ENCODE measurements at places on chromosomes 6 and 20.

DNA sequence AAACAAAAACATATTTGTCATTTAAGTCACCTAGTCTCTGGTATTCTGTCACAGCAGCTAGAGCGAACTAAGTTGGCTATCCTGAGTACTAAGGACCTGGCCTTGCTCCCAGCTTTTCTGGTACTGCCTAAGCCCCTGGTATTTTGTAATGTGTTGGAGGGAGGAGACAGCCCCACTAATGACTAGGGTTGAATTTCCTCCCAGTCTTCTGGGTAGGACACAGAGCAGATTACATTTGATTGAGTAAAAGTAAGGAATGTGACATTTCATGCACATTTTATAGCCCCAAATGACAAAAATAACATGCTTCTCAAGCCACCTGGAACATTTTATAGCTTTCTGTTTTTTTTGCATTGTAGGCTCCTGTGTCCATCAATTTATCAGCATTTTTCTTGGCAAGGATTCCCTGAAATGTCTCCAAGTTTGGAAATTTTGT is 47.9 kb upstream of the DDR1 start:
- DNase-seq: no peak

DNA sequence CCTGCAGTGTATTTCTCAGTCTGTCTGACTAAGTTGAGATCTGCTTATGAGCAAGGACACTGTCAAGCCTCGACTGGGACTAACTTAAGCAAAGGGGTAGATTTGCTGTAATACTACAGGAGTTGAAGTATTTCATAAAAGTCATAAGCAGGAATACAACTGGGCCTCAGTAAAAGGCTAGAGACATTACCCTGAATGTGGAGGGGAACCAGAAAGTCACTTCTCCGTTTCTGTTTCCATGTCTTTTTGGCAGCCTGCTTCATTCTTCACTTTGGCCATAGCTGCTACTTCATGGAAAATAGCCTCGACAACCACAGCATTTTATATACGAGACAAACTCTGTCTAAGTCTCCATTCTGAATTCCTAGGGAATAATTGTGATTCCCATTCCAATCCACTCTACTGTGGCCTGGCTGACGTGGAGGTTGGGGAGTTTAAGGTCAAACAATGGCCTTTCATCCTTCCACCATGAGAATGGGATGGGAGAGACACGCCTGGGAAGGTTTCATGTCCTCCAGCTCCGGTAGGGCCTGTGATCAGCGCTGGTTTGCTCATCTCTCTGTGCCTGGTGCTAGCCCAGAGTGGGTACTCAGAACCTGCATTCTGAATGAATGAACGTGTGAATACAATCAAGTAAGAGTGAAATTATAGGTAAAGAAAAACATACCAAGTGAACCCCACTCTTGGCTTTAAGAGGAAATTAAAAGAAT is 37.1 kb upstream of the DUSP22 start:
- no peak for DNase-seq

DNA sequence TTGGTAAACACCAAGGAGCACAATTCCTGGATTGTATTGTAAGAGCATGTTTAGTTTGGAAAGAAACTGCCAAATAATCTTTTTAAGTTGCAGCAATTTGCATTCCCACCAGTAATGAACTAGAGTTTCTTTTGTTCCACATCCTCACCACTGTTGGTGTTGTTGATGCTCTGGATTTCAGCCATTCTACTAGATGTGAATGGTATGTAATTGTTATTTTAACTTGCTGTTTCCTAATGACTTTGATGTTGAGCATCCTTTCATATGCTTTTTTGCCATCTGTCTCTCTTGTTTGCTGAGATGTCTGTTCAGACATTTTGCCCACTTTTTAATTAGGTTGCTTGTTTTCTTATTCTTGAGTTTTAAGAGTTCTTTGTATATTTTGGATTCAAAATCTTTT is 1654.1 kb downstream of the GRIK2 start:
- no peak for DNase-seq

GRCh38 chr20:11159728-11160127 is 485.9 kb upstream of the JAG1 start:
- no peak for DNase-seq

DNA sequence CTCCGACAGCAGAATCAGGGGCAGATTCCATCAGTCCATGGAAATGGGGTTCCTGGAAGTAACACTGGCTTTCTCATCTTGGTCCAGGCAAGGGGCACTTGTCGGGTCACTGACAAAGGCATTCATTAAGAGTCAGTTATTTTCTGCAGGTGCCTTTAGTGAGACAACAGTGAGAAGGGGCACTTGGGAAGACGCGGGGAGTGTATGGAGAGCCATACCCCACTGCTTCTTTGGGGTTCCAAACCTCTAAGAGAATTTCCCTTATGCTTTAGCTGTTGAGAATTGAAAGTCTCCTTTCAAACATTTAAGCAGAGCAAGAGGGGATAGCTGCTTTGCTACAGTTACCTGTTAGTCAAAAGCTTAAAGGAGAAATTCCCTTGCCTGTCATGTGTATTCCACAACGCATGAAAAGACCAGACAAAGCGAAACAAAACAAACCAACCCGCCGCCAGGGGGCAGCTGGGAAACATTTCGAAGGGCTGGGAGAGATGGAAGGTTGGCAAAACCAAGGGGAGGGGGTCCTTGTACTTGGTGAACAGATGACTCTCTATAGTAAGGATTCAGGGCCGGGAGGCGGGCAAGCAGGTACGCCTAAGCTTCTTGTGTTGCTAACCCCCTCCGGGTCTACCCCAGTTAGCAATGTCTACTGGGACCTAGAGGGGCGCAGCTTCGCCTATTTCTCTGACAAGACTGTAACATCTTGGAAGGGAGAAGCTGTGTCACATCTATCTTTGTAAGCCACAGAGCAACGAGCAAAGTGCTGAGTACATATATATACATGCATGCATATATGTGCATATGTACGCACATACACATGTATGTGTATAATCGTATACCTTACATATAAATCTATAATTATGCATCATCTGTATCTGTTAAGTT is 474.9 kb upstream of the AGPAT4 start:
- peak; percentile 11 for DNase-seq

DNA sequence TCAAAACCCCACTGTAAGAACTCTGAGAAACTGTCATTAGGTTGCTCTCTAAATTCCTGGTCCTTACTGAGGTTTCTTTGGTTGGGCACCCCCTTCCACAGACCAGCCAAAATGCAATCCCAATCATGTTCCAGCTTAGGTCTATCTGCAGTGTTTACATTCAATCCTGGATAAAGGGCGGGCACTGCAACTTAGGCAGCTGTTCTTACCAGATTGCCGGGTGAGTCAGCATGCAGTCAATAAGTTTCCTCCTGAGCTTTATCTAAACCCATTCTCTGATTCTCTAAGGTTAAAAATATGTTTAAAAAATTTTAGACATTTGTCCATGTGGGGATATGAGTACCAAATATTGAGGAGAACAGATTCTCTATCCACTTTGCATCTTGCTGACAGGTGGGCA is 197.8 kb downstream of the HAO1 start:
- no peak for DNase-seq

DNA sequence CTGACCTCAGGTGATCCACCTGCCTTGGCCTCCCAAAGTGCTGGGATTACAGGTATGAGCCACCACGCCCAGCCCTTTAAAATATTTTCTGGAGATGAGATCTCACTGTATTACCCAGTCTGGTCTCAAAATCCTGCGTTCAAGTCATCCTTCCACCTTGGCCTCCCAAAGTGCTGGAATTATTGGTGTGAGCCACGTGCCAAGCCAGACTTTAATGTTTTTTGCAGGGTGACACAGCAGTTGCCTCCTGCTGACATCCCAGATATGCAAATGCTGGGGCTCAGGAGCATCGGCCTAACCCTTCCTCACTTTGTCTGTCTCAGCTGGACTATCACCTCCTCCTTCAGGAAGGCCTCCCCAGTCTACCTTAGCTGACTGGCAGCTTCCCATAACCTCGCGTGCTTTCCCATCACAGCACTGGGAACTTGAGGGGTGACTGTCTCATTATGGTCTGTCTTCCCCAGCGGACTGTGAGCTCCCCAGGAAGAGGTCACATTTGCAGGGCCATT is 14.3 kb upstream of the ID1 start:
- DNase-seq: no peak

DNA sequence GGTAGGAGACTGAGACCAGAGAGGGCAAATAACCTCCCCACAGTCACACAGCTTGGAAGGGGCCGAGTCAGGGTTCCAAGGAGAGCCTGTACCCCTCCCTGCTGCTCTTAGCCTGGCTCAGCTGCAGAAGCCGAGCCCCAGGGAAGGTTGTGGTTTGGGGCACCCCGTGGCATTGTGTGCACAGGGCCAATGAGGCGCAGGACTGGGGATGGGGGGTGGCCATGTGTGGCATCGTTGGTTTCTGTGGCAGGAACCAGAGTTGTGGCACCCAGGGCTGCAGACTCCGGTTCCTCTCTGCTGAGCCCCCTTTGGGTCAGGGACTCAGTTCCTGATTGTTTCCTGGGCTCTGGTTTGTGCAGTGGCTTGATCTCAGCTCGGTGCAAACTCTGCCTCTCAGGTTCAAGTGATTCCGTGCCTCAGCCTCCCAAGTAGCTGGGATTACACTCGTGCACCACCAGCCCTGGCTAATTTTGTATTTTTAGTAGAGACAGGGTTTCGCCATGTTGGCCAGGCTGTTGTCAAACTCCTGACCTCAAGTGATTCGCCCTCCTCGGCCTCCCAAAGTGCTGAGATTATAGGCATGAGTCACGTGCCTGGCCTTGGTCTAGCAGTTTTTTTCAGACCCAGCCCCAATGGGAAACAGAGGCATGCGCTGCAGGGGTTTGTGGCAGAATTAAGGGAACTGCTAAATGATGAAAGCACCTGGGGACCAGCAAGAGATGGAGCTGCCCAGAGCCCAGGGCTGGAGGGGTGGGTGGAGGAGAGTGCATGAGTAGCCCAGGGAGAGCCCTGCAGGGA is 221.0 kb upstream of the SULF2 start:
- no peak for DNase-seq

DNA sequence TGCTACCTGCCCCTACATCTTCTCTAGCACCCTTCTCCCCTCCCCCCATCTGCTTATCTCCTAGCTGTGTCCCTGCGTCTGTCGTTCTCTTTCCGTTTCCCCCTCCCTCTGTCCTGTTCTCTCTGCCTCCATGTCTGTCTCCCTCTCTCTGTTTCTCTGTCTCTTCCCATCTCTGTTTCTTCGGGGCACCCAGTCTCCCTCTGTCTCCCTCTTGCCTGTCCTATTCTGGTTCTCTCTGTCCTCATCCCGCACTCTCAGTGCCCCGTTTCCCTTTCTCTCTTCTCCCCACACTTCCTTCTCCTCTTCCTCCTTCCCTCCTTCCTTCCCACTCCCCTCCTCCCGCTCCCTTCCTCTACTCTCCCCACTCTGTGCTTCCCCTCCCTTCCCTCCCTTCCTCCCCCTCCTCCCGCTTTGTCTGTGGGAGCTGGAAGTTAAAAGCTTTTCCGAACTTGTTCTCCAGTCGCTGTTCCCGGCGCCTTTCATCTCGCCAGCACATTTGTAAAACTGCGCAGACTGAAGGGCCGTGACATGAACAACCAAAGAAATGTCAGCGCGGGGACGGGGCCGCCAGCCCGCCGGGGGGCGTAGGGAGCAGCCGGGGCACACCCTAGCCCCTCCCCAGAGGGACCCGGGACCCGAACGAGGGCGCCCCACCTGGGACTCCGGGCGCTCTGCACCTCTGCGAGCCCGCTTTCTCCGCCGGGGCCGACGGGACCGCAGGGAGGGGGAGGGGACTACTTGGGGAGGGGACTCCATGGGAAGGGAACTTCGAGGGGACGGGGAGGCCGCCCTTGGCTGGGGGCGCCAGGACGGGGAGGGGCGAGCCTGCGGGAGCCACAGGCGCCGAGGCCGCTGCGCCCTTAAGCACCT is 4.0 kb upstream of the CDH22 start:
- DNase-seq: no peak

DNA sequence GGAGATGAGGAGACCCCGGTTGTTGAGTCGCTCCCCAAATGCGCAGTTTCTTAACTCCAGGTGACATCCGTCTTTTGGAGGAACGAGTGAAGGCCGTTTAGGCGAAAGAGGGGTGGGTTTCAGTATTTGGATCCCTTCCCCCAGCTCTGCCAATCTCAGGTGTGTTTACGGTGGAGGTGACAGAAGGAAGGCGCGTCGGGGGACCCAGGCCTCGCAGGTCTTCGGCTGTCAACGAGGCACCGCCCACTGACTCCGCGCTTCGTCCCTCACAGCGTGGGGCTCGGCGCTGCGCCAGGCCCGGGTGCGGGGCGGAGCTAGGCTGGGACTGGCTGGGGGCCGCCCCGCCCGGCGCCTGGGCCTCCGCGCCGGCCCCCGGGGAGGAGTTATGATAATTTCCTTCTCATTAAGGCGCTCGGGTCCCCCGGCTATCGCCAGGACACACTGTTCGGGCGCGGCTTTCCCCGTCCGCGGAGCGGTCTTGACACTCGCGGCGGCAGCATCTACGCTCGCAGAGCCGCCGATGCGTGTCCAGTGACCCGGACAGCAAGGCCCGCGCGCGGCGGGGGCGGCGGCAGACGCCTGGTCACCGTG is at the start of gene TFAP2C:
Gene TFAP2C, plus strand, starts transcription at position 434 of the 591 bp plus-strand sequence. CDS start 239 bp downstream, outside the sequence.
- peak; percentile 42 for DNase-seq

DNA sequence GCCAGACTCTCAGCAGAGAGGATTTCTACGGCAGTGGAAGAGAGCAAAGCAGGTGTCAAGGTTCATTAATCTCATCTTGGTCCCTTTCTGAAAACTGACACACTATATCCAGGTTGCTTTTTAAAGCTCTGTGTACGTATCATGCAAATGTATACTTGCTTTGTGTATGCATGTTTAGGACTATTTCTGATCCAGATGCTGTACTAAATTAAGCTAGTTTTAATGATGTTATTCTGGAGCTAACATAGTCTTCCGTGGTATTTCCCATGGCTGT is 59.2 kb upstream of the SNX9 start:
- DNase-seq: no peak

DNA sequence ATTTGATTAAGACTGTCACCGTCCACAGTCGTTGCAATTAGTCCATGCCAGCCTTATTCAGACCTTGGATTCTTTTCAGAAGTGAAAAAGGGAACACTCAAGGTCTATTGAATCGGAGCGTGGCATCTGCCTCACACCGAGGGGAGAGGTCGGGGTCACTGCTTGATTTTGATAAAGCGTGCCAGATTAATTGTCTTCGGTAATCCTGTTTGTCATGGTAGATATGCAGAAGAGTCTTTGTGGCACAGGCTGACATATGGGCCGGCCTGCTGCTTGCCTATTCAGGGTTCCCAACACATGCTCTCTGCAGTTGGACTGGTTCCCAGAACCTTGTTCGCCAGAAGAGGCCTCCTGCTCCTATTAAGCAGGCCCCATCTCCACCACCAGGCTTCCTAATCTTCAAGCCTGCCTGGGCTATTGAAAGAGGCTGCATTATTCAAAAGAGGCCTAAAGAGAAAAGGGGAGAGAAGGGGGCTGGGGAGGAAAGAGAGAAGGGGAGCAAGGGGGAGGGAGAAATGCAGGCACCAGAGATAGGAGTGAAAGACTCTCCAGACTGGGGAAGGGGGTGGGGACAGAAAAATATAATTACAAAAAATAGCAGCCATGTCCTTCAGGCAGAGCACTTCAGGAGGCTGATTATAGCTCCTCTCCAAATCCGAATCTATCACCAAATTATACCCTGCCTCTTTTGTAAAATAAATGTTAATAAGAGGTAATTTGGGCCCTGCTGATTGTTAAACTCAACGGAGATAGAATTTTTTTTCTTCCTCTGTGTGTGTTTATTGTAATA is 611.3 kb downstream of the HDGFL1 start:
- peak; percentile 7 for DNase-seq

GRCh38 chr6:57257911-57258541 is 35.9 kb upstream of the RAB23 start:
- DNase-seq: no peak
